Fibroblast of skin of left quadriceps (primary cell): ENCODE measurements at places on chromosomes 4 and X.

GRCh38 chr4:148795156-148795864 lies 353.1 kb upstream of the NR3C2 start:
- peak; percentile 15 for DNase-seq

DNA sequence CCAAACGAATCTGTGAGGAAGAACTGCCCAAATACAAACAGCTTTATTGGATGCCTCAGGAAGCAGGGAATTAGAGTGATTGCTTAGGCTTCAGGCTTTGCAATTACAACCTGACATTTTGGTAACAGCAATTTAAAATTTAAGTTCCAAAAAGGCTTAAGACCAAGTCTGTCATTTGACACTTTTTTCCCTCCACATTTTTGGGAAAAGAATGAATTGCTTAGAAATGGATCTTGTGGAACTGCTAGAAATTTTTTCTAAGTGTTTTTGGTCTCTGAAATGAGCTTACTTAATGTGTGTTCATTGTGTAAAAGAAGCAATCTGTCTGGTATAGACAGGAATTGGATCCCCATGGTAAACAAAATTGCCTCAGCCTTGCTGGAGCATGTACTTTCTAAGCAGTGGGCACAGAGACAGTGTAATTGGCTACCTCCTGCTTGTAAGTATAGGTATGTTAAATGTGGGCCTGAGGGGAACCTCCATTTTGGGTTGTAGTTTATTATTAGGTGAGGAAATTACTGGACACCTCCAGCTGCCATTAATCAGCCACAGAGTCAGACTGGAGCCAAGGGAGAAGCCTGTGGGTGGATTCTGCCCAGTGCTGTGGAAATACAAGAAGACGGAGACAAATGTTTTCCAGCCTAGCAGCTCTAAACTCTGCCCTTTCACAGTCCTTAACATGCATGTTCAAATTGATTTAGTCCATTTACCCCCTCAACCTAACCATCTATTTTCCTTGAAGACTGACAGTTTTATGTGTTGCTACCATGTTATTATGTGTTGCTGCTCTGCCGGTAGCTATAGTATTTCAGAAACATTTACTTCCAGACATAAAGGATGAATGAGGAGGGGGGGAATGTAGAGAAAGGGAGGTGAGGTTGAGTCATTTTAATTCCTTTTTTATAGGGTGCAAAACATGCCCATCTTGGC lies 473.0 kb downstream of the SPRY1 start:
- DNase-seq: no peak

GRCh38 chrX:119984652-119985051 lies 41.1 kb upstream of the NKAP start:
- DNase-seq: no peak

DNA sequence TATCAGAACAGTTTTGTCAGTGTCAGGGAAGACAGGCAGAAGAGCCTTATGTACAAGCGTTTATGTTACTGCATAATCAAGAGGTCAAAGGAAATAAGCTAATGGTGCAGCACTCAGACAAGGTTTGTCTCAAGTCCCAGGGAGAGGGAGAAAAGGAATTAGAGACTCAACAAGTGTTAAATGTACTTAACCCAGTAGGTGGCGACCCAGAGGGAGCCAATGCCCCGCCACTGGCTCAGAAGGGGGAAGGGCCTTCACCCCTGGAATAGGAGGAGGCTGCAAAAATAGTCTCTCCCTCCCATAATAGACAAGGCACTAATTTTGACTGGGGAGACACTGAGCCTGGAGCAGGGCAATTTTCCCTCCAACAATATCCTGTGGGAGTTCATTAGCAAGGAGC lies 14.1 kb upstream of the PAPSS1 start:
- DNase-seq: no peak

DNA sequence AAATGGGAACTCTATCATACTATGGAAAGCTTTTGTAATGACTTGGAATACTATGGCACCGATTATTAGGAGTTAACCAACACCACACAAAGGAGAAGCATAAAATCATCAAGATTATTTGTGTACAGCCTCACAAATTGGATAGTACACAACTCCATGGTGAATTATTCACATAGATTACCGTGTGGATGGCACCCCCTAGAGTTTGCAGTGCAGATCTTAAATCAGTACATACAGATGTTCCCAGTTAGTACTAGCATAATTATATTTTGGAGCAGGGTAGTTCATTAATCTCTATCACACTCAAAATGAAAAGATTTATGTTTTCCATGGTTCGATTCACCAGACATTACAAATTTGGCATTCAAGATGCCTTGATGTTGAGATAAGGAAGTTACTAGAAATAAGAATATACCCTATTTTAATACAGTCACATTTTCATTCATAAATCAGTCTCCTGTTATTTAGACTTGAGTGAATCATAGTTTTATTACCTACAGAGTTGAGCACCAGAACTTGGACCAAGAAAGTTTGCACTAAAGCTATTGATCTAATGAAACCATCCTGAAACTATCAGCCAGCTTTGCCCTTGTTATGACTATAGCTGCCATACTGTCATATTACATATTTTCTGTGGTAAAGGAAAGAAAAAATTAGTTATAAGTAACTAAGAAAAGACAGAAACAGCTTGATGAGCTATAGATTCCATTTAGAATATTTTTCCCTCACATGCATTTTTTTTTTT lies 531.8 kb downstream of the GLUD2 start:
- peak; percentile 3 for DNase-seq

GRCh38 chr4:48197643-48198237 lies 63.7 kb upstream of the TXK start:
- no peak for DNase-seq

- DNase-seq: no peak
These were observed 18.9 kb downstream of the LAMP2 start for GRCh38 chrX:120450163-120450562.

DNA sequence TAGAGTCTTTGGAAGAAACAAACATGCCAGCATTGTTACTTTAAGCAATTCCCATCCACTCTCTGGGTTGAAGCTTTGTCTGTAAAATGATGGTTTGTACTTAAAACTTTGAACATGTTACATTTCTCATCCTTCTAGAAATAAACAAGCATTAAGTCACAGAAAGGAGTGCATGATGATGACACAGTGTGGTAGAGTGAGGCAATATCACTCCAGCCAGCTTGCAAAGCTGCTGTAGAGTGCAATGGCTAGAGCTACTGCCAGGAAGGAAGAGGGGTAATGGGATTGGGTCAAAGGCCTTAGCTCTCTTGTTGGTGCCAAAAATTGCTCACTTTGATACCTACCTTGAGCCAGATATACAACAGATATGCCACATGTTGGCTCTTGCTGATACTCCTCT lies 12.3 kb upstream of the ENOX2 start:
- DNase-seq: no peak

GRCh38 chrX:128699716-128700285 lies 647.6 kb upstream of the ACTRT1 start:
- no peak for DNase-seq

DNA sequence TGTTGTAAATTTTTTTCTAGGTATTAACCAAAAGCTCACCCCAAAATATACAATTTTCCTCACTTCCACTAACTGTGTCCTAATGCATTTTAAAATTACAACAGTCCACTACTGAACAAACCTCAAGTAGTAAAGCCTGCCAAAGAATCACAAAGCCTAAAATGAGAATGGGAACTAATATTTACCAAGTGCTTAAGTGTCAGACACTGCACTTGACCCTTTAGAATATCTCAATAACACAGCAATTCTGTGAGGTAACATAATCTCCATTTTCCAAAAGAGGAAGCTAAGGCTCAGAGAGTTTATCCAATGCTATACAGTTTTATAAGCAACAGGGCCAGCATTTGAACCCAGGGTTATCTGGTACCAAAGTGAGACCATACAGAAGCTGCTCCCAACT lies 4.9 kb downstream of the SLC9A7 start:
- no peak for DNase-seq

GRCh38 chr4:1554876-1555265 lies 129.2 kb downstream of the FAM53A start:
- no peak for DNase-seq

DNA sequence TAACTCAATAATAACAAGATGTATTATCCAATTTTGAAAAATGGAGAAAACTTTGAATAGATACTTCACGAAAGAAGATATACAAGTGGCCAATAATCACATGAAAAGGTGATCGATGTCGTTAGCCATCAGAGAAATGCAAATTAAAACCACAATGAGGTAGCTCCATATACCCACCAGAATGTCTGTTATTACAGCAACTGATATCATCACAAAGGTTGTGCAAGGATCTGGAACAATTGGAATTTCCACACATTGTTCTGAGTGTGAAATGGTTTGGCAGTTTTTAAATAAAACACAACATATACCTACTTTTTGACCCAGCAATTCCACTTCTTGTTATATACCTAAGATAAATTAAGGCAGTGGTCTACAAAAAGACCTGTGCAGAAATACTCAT lies 71.7 kb downstream of the IRS4 start:
- DNase-seq: no peak

GRCh38 chr4:28427306-28428085 lies 1566.9 kb downstream of the STIM2 start:
- no peak for DNase-seq

DNA sequence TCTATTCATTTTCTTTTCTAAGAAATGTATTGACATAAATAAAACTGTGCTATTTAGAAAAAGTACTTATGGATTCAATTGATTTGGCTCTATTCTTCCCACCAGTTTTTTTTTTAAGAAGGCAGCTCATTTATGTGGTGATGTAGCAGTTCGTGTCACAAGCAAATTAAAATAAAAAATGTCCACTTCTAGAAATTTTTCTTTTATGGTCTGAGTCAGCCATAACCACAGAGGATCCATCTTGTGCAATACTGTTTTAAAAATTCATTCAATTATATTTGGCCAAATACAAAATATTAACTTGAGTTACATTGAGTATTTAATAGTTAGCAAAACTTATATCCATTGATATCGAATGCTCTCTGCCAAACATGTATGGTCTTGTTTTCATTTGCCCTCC lies 207.9 kb upstream of the FAT1 start:
- DNase-seq: peak; percentile 76

- DNase-seq: peak; percentile 15
These were observed 129.1 kb downstream of the FBXO8 start for GRCh38 chr4:174154215-174154854.

GRCh38 chr4:54942721-54943120 lies 182.7 kb downstream of the KDR start:
- DNase-seq: no peak

GRCh38 chr4:185708348-185708747 lies 103.6 kb downstream of the SORBS2 start:
- DNase-seq: peak; percentile 36

- no peak for DNase-seq
These were observed 600.5 kb upstream of the GRIA3 start for GRCh38 chrX:122583551-122583950.

DNA sequence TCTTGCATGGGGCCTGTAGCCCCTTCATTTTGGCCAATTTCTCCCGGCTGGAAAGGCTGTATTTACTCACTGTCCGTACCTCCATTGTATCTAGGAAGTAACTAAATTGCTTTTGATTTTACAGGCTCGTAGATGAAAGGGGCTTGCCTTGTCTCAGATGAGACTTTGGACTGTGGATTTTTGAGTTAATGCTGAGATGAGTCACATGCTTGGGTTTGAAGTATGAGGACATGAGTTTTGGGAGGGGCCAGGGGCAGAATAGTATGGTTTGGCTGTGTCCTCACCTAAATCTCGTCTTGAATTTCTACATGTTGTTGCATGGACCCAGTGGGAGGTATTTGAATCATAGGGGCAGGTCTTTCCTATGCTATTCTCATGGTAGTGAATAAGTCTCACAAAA lies 407.6 kb upstream of the NDST3 start:
- no peak for DNase-seq

DNA sequence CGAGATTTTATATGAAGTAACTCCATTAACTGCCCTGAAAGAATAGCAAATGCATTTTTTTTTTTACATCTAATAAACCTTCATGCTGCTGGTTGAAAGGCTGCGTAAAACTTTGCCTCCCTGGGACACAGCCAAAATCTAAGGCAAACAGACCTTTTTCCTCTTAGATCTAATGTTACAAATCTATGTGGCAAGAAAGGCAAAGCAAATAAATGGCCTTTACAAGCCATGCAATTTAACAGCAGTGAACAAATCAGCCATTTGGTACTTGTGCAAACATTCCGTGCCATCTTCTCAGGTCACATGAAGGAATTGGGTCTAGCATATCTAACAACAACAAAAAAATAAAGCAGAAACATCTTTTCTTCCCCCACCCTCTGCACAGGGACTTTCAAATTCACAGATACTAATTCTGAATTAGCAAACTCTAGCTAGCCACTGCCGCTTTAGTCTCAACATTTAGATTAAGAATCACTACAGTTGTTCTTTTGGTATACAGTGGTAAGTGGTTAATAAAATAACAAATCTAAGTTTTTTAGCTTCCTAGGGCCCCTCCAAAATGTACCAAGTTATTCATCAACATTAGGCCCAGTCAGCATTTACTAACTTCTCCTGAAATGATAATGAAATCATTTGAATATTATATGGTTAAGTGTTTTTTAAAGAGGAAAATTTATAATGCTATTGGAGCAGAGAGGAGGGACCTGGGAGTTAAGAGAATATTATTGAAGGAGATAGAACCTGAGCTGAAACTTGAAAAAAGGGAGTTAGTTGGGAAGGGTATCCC lies 593.8 kb downstream of the SMARCA1 start:
- no peak for DNase-seq

- DNase-seq: peak; percentile 21
These were observed 181.4 kb upstream of the NEIL3 start for GRCh38 chr4:177128306-177128705.

DNA sequence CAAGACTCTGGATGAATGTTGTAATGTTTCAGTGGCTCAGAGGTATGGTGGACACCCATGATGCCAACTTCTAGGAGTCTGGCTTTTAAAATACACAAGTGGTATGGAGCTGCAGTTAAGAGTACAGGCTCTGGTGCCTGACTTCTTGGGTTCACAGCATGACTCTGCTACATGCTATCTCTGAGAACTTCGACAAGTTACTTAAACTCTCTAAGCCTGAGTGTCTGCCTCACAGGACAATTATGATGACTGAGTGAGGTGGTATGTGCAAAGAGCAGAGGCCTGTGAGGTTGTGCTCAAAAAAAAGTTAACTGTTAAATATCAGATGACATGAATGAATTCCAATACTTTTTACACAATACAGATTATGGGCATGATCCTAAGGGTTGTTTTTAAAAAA lies 90.9 kb upstream of the SRD5A3 start:
- DNase-seq: peak; percentile 39

DNA sequence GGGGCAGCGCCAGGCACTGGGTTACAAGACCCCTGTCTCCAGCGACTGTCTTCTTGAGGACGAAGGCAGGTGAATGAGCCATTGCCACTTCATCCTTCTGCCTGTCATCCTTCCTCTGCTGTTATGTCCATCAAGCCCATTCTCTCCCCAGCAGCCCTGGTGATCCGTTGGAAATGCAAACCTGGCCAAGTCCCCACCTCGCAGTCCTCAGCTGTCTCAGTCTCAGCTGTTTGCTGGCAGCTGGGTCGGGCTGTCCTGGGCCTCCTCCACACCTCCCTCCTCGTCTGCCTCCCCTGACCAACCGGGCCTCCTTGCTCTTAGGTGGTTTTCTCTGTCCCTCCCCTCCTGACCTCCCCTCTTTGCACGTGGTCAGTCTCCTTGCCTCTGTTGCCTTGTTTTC lies 38.0 kb downstream of the PTTG2 start:
- DNase-seq: no peak
